ENCODE measurements at places on chromosomes 1 and 21.

DNA sequence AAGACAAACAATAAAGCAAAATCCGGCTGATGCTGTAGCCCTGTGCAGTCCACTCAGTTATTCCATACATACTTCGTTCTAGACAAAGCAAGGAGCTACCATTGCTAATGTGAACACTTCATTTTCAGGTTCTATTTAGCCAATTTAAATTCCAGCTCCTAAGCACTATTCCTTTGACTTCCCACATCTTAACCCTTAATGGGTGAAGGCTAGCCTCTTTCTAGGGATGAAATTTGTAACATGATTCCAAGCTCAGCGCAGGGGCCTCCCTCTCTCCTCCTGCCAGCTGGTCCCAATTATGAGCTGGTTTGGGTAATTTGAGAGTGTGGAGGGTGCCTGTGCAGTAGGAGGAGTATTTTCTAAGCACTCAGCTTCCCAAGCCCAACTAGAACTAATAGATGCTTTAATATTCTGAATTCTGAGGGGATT lies 53.9 kb upstream of the PTGFRN start:
- no peak for DNase-seq

- no peak for DNase-seq
Observed at GRCh38 chr1:41997153-41997552, 78.4 kb upstream of the HIVEP3 start.

DNA sequence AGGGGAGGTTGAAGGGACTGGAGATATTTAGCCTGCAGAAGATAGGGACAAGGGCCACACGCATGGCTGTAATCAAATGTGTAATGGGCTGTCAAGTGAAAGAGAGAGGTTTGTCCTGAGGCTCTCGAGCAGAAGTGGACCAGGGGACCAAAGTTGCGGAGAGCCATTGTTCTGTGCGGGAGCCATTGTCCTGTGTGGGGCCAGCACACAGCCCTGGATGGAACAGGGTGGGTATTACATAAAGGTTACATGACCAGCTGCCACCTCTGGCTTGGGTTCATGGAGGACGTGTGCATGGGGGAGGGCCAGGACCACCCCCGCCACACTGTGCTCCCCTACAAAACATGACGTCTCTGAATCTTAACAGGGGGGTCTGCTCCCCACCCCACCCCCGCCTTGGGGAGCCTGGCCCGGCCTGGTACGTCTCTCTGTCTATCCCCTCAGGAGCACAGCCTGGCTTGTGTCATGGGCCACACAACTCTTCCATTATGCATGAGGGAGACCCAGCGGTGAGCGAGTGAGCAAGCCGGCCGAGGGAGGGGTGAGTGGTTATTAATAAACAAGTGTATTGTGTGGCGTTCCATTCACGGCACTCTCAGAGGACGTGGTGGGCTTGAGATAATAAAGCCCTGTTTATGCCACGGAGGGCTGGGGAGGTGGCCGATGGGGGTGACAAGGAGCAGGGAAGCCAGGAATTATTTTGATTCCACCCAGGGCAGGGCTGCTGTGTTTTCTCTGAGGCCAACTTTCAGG lies at the start of gene NFASC:
Gene NFASC (plus strand): TSS at position 703 of the 753 bp plus-strand sequence. CDS start 73,454 bp downstream, outside the sequence.
- DNase-seq = no peak

DNA sequence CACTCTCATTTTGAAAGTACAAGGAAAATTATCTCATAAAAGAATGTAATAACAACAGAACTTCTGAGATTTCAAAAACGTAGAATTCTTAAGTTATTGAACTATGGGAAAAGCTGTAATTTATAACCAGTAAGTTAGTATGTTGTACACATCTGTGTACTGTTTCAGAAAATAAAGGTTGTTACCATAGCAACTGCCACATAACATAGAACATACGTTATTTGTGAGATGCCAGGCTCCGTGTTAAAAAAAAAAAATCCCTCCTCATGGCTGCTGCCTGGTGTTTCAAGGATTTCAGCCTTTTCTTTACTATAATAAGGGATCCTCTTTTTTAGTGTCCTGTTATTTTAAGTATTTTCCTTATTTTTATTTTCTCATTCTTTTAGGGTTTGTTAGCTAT lies 79.5 kb downstream of the RWDD3 start:
- no peak for DNase-seq

- peak; percentile 13 for DNase-seq
Observed at GRCh38 chr1:3066826-3067225, 2.2 kb upstream of the PRDM16 start.

- DNase-seq = no peak
Observed at GRCh38 chr1:109805486-109806165, 41.9 kb upstream of the EPS8L3 start.

DNA sequence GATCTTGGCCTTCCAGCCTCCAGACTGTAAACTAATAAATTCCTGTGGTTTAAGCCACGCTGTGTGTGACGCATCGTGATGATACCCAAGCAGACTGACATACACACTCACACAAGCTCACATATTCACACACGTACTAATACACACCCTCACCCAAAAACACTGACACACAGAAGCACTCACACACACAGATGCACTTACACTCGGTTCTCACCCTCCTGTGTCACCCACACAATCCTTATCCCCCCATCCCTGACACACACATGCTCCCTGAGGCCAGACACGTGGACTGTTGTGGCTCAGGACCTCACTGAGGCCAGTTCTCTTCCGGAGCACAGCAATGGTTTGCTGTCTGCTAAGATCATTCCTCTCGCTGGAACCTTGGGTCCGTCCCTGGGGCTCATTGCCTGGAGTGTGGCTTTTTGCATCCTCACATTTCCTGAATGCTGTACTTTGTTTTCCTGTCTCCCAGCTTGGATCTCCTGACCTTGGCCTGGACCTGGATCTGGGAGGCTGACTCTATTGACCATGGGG lies 76.9 kb upstream of the LYST start:
- no peak for DNase-seq

GRCh38 chr1:214328770-214329469 lies 48.0 kb downstream of the SMYD2 start:
- DNase-seq = peak; percentile 73

GRCh38 chr1:210598135-210598652 lies 269.5 kb downstream of the HHAT start:
- no peak for DNase-seq

All from left ventricle myocardium inferior (tissue), 1 donor.